Erythroblast (primary cell): ENCODE measurements at places on chromosomes 2 and 18.
A peak's percentile ranks its signal among the peaks of the same experiment; 100 is the strongest.

DNA sequence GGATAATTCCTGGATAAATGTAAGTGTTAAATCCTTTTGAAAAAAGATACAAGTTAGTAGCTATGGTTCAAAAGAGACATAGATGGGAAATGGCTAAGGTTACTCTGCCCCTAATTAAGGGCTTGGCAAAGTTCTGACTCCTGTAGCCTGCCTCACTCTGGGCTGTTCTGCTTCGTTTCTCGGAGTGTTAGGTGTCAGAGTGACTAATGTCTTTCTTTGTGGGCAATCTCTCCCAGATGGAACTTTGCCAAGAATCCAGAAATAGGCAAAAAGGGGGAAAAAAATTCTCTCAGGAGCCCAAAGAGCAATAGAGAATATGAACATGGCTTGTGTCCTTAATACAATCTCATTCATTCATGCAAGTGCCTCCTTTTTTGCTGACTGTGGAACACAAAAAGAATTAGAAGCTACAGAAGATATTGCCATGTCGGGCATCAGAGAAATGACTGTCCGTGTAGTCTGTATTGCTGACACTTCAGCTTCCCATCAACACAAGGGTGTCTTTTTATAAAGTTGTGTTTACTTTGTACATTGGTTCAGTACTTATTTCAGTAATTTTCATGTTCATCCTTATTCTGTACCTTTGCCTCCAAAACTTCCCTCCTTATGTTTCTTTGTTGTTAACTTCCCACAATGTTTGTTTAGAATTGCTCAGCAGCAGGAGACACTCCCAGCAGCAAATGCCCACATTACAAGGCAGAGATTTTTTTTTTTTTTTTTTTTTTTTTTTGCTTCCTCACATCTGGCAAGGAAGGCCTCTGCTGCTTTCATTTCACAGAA, 134.0 kb downstream of the FTCDNL1 start:
- no peak for DNase-seq

- DNase-seq: no peak
Measured at GRCh38 chr2:27887830-27888229, 2.4 kb downstream of the RBKS start.

GRCh38 chr2:29561628-29562027, 359.8 kb downstream of the ALK start:
- no peak for DNase-seq

DNA sequence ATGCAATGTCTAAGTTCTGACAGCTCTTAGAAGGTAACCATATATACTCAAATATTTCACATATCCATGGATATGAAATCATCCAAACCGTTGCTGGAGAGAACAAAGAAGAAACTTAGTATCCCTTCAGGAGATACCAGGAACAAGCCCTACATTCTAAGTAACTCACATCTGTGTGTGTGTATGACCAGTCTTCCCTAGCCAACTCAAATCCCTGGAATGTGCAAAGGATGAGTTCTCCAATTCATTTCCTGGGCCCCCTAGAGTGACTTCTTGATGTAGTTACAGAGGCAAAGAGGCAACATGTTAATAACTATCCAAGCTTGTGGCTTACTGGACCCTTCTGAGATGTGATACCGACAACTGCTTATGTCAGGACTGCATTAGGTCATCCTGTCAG, 20.1 kb downstream of the TPGS2 start:
- no peak for DNase-seq

GRCh38 chr2:28894470-28895188, at the start of gene WDR43:
Gene WDR43 (plus strand): TSS chr2:28894667. CDS start chr2:28894699, 32 bp downstream.
- DNase-seq: peak; percentile 99

- DNase-seq: no peak
Measured at GRCh38 chr2:242051463-242051862, 181.9 kb downstream of the RTP5 start.
